ENCODE measurements at places on chromosomes 1 and 21.

GRCh38 chr1:51689075-51689440, 72.2 kb downstream of the OSBPL9 start:
- no peak for DNase-seq

DNA sequence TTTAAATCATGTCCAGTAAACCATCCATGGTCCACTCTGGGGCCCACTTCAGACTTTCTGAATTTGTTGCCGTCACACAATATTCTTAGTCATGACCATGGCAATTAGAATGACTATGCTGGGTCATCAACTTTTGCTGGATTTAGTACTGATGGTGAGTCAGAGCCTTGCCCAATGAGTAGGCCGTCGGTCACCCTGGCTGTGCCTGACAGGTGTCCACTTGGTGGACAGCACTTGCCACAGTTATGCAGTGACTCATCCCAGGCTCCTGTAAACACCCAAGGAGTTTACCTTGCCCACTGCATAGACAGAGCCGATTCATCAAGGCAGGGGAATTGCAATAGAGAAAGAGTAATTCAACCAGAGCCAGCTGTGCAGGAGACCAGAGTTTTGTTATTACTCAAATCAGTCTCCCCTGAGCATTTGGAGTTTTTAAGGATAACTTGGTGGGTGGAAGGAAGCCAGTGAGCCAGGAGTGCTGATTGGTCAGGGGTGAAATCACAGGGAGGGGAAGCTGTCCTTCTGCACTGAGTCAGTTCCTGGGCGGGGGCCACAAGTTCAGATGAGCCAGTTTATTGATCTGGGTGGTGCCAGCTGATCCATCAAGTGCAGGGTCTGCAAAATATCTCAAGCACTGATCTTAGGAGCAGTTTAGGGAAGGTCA, 333.8 kb downstream of the PTPRU start:
- DNase-seq = no peak

DNA sequence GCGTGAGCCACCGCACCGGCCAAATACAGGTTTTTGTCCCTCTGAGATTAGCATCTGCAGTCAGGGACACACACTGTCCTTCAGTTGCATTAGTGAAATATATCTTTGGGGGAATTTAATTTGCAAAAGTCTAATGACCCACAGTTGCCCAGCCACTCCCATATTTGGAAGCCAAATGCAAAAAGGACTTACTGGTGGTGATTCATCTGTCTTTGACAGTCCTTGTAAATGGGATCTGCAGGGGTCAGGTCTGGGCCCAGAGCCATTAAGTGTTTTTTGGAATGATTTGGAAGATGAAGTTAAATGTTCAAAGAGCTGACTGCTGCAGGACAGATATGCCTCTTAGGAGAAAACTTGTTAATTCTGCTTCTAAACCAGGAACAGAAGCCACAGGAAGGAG, 44.6 kb upstream of the DNASE2B start:
- DNase-seq = no peak

DNA sequence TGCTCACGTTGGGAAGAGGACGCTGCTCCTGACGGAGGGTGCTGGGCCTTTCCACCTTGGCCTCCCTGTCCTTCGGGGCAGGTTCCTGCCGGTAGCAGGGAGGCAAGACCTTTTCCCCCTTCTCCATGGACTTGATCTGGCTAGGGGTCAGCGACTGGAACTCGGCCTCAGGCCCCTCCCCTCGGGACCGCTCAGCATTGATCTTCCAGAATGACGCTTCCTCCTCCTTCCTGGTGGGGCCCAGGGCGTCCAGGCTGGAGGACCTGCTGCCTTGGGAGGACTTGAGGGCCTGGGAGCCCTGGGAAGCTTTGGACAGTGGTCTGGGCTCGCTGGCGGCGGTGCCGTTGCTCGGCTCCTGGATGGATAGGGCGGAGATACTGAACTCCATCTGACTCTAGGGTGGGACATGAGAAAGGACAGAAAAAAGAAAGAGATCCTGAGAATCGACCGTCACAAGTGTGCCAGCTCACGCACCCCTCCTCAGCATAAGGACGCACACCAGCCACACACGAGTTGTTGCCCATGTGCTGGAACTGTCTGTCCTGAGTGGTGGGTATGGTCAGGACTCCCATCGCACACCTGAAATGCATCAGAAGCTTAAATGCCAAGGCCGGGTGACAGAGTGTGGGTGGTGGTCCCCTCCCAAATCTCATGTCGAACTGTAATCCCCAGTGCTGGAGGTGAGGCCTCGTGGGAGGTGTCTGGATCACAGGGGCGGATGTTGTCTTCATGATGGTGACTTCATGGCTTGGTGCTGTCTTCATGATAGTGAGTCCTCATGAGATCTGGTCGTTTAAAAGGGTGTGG, 24.6 kb downstream of the C1orf198 start:
- no peak for DNase-seq

DNA sequence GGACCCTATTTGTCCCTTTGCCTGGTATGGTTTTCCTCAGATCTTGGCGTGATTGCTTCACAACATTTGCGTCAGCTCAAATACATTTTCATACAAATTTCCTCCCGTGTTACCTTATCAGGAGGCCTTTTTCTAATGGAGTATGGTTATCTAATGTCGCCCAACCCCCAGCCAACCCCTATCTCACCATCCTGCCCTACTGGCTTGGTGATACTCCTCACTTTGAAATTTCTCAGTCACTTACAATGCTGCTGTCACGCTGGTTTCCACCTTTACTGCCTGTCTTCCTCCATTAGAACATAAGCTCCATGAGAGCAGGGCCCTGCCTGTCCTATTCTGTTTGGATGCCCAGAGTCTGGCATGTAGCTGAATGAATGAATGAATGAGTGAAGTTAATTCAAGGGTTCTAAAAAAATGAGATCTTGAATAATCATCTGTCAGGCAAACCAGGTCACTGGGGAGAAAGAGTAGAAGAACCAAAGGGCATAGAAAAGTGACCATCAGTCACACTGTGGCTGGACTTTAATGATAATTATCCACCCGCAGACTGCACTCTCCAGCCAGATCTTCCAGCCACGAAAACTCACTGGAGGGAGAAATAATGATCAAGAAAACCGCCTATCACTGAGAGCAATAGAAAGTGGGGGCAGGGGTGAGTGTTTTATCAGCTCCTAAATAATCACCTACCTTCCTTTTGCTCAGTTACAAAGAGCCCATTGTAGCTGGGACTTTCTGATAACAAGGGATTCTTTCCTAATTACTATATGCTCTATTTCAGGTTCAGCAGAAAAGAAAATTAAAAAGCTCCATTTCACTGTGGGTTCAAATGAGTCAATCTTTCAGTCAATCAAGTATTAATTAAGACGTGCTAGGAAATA, 21.3 kb downstream of the KIAA0040 start:
- no peak for DNase-seq

DNA sequence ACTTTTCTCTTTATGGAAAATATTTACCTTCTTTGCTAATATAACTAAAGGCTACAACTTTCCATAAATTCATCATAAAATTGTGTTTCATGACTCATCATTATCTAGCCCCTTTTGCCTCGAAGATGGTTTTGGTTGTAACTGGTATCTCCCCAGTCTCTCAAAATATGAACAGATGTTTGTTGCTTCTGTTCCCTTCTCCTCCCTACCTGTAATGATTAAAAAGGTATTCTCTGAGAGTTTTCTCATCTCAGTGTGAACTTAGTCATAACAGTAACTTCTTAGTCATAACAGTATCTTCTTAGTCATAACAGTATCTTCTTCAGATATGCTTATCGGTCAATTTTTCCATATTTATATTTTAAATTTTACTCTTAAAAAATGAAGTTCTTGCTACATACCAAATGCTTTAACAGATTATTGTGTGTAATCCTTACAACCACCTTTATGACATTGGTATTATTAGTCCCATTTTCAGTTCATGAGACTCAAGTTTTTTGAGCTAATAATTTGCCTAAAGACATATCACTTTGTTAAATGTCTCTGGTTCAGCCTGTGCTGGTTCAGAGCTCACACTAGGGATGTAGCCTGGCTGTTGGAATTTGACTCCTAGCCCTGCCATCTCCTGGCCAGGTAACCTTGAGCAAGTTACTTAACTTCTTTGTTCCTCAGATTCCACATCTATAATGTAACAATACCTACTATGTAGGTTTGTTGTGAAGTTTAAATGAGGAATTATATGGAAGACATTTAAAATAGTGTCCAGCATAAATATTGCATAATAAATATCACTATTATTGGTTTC, 32.6 kb downstream of the ATP1B1 start:
- DNase-seq = no peak

DNA sequence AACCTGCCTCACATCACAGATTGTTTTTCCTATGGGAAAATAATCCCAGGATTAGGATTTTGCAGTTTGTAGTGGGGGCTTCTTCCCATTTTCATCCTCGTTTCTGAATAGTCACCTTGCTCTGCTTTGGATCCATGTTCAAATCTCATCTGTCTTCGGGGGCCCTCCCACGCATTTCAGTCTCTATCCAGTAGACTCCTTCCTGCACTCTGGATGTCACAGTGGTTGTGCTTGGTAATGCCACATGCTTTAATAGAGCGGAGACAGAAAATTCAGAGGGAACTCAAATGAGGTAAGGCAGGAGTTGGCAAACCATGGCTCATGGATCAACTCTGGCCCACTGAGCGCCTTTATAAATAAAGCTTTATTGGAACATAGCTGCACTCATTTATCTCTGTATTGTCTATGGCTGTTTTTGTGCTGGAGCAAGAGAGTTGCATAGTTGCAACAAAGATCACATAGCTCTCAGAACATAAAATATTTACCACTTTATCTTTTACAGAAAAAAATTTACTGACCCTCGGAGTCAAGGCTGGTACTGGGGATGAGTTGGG, 101.0 kb downstream of the SPATA46 start:
- DNase-seq = no peak

DNA sequence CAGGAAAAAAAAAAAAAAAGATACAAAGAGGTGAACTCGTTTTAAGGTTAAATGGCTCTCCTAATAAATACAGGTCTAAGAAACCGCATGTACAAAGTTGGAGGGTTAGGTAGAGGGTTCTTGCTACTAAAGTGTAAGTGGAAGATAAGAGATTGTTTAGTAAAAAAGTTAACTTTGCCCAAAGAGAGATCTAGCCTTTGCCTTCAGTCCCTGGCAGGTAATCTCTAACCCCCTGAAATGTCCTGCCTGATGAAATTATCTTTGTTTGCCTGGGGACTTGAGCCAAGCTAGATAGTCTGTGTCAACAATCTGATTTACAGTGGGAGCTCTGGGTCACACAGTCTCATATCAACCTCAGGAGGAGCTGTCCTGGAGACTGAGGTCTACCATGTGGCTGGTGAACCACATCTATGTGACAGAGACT, 57.6 kb downstream of the TRIM33 start:
- no peak for DNase-seq

DNA sequence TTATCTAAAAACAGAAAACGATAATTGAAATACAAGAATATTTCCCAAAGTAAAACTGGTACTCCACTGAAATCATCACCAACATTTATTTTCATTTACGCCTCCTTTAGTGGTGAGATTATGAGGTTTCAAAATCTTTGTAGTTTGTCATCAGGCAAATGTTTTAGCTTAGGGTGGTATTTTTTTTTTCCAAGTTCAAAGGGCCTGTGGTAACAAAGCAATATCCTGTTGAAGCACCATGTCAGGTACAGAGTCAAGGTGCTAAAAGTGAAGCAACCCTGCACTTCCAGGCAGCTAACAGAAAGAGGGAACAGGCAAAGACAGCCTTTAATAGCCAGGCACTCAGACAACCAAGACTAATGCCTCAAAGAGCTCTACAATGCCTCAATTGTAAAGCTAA, 89.2 kb downstream of the JAK1 start:
- no peak for DNase-seq

DNA sequence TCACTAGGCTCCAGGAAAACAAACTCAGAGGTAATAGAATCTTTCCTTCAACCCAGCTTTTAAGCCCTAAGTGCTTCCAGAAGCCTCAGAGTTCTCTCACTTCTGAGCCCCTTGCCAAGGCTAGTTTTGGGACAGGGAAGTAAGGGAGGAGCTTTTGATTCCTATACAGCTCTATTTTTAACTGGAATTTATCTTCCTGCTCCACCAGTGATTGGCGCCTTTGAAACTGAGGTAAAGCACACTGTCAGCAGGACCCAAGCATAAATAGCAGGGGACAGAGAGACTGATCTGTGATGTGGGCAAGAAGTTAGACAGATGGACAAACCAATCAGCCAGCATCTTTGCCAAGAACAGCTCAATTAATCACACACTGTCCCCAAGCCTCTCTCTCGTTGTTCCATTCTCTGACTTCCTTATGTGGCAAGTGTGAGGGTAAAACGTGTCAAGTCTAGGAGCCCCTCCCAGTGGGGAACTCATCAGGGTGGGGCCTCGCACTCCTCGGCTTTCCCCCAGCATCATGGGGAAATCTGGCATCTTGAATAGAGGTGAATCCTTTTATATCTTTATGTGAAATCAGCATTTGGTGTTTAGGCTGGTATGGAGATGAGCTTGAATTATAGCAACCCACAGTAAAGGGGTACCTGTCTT, 40.2 kb upstream of the MPZL1 start:
- DNase-seq = no peak

DNA sequence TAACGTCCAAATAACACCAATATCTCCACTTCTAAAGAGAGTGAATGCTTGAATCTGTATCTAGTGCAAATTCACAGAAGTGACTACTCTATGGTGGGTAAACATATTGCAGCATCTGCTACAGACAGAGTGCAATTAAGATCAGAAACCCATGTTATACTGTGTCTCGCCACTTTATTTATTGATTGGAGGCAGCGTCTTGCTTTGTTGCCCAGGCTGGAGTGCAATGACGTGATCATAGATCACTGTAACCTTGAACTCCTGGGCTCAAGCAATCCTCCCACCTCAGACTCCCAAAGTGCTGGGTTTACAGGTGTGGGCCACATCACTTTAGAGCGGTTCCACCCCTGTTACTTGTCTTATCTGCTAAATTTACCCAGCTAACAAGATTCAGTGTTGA, 57.0 kb downstream of the HLCS start:
- no peak for DNase-seq

DNA sequence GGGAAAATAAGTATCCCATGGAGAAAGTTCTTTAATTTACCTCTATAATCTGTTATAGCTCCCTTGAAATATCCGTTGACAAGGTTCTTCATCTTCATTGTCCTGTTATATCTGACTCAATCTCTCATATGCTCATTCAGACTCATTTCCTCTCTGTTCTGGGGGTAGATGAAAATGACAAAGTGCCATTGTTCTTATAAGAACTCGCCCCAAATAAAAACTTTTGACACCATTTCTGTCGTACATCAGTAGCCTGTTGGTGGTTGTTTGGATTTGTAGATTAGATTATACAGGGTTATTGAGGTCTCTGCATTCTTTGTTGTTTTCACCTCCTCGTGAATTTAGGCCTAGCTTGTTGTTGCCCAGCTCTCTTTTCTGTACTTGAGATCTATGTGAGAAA, 55.2 kb upstream of the IPO9 start:
- no peak for DNase-seq

- DNase-seq = no peak
Measured at GRCh38 chr1:28249013-28249865, 10.1 kb upstream of the SESN2 start.

DNA sequence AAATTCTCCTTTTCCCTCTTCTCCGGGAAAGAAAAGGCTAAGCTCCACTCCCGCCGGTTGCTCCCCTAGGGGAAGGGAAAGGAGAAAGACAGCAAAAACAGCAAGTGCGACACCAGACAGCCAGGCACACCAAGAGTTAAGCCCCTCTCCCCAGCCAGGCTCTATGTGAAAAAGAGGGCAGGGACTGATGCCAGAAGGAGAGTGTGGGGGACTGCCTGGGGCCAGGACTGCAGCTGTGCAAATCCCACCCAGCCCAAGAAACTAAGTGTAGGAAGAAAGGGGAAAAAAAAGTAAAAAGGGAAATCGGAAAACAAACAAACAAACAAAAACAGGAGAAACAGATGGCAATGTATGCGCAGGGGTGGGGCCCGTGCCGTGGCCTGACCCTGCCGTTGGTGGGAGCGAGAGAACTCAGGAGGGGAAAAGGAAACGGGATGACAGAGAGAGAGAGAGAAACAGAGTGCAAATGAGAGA, 27.7 kb upstream of the FMO1 start:
- no peak for DNase-seq
